ENCODE measurements at places on chromosomes 6 and 20. TPM values are rescaled to one million over a fixed set of nuclear protein-coding genes. Genes with fewer than 3 reads are reported as not detected.

NHSL1 gene
- polyA plus RNA-seq: 63.2 TPM

GPX5 gene
- polyA plus RNA-seq: 0.05 TPM

POM121L2 gene
- polyA plus RNA-seq: not detected

FAM83D gene
- polyA plus RNA-seq: 10.4 TPM

C6orf58 gene
- 0.55 TPM for polyA plus RNA-seq

GRCh38 chr6:44100088-44100550 lies 27.1 kb downstream of the MRPL14 start:
- no peak for DNase-seq

DNA sequence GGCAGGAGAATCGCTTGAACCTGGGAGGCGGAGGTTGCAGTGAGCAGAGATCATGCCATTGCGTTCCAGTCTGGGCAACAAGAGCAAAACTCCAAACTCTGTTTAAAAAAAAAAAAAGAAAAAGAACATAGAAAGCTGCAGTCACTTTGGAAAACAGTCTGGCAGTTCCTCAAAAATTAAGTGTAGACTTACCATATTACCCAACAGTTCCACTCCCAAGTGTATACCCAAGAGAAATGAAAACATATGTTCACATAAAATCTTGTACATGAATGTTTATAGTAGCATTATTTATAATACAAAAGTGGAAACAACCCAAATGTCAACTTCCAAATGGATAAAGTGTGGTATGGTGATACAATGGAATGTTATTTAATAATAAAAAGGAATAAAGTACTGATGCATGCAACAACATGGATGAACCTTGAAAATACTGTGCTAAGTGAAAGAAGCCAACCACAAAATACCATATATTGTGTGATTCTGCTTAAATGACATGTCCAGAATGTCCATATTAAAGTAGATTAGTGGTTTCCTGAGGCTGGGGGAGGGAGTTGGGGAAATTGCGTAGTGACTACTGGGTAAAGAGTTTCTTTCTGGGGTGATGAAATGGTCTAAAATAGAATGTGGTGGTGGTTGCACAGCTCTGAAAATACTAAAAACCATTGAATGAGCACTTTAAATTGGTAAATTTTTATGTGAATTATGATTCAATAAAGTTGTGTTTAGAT lies 62.9 kb downstream of the SUN5 start:
- no peak for DNase-seq

- DNase-seq: no peak
Measured at GRCh38 chr6:106511288-106512047, 117.8 kb downstream of the RTN4IP1 start.

DNA sequence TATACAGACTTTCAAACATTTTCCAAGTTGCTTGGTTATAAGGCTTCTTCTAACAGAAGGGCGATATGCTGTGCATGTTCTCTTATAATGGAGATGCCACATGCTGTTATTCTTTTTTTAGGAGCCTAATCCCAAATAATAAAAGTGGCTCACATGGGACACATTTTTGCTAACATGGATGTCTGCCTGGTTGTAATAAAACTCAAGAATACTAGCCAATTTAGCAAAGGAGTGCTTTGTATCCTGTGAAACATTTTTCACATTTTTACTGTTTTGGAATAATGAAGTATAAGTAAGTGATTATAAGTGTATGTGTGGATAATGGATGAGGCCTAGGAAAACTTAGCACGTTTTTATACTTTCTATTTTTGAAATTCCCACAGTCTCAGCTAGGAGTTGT lies 312.2 kb downstream of the LAMA2 start:
- no peak for DNase-seq

DNA sequence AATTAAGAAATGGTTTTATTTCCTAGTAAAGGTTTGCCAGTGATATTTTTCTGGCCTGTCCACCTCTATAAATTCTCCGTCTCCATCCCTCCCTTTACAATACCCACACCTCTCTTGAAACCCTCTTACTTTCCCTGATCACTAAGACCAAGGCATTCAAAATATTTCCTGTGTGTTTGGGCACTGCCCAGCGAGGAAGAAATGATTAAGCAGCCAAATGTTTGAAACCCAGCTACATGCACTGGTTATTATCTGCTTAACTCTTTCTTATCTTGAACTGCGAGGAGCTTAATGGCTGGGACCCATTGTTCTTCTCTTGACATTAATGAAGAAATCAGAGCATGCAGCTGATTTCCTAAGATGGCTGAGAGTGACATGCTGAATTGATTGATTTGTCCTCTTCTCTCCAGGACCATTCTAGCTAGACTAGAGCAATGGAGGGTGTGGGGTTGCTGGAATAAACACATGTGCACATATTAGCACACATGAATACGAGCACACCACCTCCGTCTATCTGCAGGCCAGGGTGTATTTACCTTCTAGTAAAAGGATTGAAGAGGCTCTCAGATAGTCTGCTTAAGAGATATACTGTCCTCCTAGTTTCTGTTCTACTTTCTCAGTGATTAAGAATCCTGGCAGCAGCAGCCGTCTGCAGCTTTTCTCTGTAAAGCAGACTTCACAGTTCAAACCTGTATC lies 46.1 kb upstream of the PRDM1 start:
- DNase-seq: no peak

GRCh38 chr6:164455835-164456234 lies 853.6 kb downstream of the C6orf118 start:
- DNase-seq: no peak

DNA sequence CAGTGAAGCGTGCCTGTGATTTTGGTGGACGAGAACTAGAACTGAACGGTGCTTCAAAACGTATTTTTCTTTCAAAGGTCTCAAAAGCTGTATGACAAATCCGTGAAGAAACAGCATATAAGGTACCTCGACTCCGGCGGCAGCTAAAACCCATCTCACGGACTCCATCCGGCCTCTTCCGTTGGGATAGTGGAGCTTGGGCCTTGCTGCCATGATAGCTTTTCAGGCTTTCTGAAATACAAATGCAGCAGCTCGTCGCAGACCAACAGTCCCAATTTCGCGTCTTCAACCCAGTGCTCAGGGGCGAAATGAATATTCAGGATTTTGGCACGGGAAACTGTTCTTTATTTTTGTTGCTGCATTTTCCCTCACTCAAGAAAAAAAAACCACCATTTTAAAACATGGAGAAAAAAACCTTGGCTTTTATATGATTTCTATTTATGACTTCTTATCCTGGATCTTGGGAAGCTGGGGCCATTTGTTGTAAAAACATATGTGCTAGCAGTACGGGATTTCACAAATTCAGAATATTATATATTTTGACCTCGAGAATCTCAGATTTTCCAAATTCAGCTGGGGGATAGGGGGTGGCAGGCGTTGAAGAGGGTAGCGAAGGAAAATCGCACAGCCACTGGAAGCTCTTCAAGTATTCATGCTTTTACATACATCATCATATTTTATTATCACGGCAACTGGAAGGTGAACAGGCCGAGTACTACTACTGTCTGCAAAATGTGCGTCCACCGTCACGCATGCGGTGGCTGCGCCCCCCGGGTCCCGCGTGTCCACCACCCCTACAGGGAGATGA lies 849 bp downstream of the GSTA4 start:
- DNase-seq: peak; percentile 60

- no peak for DNase-seq
Measured at GRCh38 chr6:143652841-143653331, 24.9 kb upstream of the PHACTR2 start.

DNA sequence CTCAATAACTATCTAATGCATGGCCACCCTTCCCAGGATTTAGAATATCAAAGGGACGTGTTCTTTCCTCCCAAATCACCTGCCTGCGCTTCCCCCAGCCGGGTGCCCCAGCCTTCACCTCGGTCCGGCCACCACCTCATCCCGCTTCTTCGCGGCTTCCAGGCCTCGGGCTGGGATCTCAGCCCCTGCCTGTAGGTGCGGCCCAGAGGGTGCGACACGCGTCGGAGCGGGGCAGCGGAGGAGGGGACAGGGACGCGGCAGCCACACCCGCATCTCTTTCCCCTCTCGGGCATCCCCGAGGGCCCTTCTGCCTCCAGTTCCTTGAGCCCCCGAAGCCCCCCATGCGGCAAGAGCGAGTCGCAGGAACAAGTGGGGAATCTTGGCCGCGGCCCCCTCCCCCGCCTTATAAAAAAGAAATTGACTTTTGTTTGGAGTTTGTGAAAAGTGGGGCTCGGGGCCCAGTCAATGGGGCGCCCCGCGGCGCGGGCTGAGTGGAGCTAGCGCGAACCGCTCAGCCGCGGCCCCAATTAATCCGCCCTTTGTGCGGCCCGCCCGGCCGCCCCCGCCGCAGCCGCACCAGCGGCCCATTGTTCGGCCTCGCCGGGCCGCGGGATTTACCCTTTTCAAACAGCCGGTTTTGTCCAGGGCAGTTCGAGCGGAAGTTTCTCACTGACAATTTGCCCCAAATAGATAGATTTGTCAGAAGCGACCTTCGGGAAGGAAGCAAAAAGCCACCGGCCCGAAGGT lies 8.4 kb upstream of the NR2E1 start:
- no peak for DNase-seq

- no peak for DNase-seq
Measured at GRCh38 chr6:57078531-57079207, 11.3 kb upstream of the ZNF451 start.

GRCh38 chr6:45532721-45533210 lies 155.0 kb upstream of the SUPT3H start:
- peak; percentile 67 for DNase-seq
